ENCODE measurements at places on chromosomes 16 and 17. TPM values are rescaled to one million over a fixed set of nuclear protein-coding genes. Genes with fewer than 3 reads are reported as not detected.

Gene KRTAP4-3
- not detected for total RNA-seq

Gene POLR2C
- total RNA-seq = 130 TPM

Gene CCL16
- not detected for total RNA-seq

Gene KRT12
- not detected for total RNA-seq

Gene MAP1LC3B
- 65.4 TPM for total RNA-seq

Gene BCAS3
- total RNA-seq = 35.1 TPM

Gene HS3ST6
- not detected for total RNA-seq

Gene CCP110
- 30.7 TPM for total RNA-seq

Gene LDHD
- 14.1 TPM for total RNA-seq

Gene SEZ6L2
- total RNA-seq = 0.63 TPM

Gene PIMREG
- total RNA-seq = not detected

Gene TBC1D3H
- not detected for total RNA-seq

Gene SRCIN1
- total RNA-seq = not detected

Gene FAM171A2
- 0.63 TPM for total RNA-seq
